ENCODE measurements at places on chromosomes 4 and X.

GRCh38 chrX:70022616-70023015, 27.1 kb downstream of the AWAT2 start:
- no peak for DNase-seq

GRCh38 chr4:76697129-76697803, 200.7 kb downstream of the SOWAHB start:
- DNase-seq: no peak

GRCh38 chr4:41043465-41043864, 170.9 kb downstream of the APBB2 start:
- DNase-seq: no peak

- no peak for DNase-seq
Measured at GRCh38 chrX:19684311-19684710, 169.0 kb upstream of the MAP3K15 start.

GRCh38 chr4:23015821-23016220, 323.1 kb downstream of the GBA3 start:
- no peak for DNase-seq

GRCh38 chr4:92387459-92388069, 83.8 kb downstream of the GRID2 start:
- DNase-seq: peak; percentile 8

GRCh38 chr4:182231496-182231895, 11.7 kb upstream of the TENM3 start:
- DNase-seq: peak; percentile 82

- DNase-seq: no peak
Measured at GRCh38 chr4:93414041-93414550, 414.5 kb upstream of the ATOH1 start.

GRCh38 chr4:151801547-151802516, 41.0 kb upstream of the GATB start:
- DNase-seq: no peak

GRCh38 chr4:148376151-148376550, 66.1 kb downstream of the NR3C2 start:
- DNase-seq: peak; percentile 63

- no peak for DNase-seq
Measured at GRCh38 chr4:14165222-14165920, 537.8 kb upstream of the BOD1L1 start.

- no peak for DNase-seq
Measured at GRCh38 chr4:19693936-19694570, 557.7 kb upstream of the SLIT2 start.

- DNase-seq: no peak
Measured at GRCh38 chr4:77126809-77127208, 30.2 kb upstream of the CCNG2 start.

GRCh38 chr4:15413010-15413622, 14.7 kb upstream of the C1QTNF7 start:
- no peak for DNase-seq

DNA sequence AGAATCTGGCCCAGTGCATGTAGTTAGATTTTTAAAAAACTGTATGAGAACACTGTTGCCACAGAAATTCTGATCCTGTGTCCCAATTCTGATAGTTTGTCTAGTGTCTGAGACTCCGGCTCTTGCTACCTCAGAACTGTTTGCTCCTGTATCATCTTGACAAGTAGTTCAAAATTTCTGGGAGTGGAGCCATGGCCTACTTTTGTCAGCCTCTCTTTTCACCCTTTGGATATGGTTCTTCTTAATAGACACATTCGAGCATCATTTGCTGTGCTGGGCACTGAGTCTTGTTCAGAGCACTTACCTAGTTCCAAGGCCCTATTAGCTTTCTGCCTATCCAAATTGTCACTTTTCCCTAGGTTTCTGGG, 46.9 kb downstream of the ATP10D start:
- DNase-seq: no peak

GRCh38 chr4:169131556-169132208, 121.6 kb upstream of the CBR4 start:
- no peak for DNase-seq

DNA sequence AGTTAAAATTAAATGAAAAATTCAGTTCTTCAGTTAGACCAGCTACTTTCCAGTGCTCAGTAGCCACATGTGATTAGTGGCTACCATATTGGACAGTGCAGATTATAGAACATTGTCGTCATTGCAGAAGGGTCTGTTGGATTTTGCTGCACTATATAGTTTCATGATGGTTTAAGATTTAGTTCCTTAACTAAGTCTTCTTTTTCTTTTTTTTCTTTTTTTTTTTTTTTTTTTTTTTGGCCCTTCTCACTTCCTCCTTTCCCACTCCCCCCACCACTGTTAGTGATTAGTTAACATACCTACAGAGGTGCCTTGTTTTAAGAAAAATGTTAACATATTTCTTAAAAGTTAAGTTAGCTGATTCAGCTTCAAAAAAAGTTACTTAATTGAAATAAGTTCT, 9.0 kb downstream of the RAB9A start:
- DNase-seq: no peak

GRCh38 chr4:184281231-184282139, 63.8 kb upstream of the ENPP6 start:
- DNase-seq: no peak

- no peak for DNase-seq
Measured at GRCh38 chr4:68272380-68272779, 26.9 kb upstream of the TMPRSS11B start.

GRCh38 chr4:167903291-167903721, 189.0 kb upstream of the ANXA10 start:
- peak; percentile 56 for DNase-seq

DNA sequence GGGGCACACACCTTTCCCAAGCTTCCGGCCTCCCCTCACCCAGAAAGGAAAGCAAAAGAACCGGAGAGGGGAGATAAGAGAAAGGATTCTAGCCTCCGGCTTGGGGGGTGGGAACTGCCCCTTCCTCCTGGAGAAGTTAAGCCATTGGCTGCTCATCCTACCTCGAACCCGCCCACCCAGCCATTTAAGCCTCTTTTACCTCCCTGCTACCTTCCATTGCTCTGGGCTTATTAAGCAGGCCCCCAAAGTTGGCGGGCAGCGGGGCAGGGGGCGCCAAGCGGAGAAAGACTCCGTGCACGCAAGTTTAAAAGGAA, 2.3 kb downstream of the MAML3 start:
- peak; percentile 77 for DNase-seq

DNA sequence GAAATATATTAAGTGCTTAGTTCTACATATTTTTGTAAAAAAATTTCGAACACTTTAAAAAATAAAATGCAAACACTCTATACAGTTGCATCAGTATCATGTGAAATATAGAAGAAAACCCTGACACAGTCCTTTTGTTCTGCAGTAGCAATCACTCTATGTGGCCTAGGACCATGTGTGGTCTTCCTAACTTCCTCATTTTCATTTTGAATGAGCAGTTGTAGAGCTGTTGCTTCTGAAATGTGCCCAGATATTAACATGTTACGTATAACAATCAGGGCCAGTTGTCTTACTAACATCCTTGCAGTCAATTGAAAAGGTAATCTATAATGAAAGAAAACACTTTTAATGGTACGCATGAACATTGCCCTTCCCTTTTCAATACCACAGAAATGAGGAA, 107.9 kb downstream of the ZNF827 start:
- DNase-seq: no peak

GRCh38 chr4:71259911-71260331, 78.9 kb upstream of the SLC4A4 start:
- DNase-seq: no peak

DNA sequence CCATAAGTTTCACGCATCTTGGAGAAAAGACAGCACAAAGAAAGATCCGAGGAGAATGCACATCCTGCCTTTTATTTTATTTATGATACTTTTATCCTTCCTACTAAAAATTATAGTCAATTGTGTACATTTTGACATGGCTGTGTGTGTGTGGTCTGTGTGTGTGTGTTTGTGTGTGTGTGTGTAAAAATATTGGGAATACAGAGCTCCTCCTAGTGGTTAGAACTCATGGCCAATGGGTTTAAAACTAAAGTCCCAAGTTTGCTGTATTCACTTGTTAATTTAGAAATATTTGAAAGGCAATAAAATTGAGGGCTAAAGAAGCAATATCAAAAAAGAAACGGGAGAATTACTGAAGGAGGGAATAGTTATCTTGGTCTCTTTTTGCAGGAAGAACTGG, 47.5 kb downstream of the NKX6-1 start:
- no peak for DNase-seq

- no peak for DNase-seq
Measured at GRCh38 chrX:10984213-10984612, 126.9 kb upstream of the HCCS start.

DNA sequence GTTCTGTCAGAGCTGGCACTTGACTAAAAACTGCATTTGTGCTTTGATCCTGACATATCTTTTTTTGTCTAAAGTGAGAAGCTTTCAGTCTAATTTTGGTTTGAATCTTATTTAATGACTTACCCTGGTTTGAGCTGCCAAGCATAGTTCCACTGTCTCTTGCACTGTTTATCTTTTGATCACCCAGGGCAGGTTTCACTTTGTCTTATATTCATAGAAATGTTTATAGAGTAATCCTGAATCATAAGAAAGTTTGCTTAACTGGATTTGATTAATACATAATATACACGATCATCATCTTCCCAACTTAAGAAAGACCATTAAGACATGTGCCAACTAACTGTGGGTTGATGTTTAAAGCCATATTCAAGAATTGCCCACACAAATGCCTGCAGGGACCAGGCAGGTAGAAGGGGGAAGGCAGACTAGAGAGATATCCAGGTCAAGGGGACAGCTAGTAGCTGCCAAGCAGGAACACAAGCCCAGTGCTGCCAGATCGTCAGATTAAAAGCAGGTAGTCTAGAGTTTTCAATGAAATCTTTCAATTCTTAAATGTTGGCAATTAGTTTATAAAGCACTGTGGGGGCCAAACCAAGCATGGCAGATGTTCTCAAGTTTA, 1.9 kb downstream of the GK start:
- no peak for DNase-seq

- DNase-seq: no peak
Measured at GRCh38 chr4:113733685-113734084, 27.9 kb downstream of the CAMK2D start.

DNA sequence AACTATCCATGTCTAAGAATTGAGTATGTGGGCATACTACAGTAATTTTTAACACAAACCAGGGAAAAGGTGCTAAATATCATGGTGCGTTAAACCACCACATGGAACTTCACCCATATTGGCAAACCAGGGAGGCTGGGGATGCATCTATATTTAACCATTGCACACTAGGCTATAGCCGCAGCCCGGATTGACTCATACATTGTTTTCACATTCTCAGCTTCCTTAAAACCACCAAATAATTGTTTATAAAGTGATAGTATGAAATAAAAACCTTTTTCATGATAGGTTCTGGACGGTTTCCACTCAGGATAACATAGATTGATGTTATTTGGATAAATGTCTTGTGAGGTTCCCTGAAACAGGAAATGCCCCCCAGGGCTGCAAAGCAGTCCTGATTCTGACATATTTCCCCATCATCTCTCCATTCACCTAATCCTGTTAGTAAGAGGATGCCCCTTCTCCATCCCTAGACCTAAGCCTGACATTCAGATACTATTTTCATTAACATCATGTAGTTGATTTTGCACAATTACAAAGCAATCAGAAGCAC, 7.9 kb downstream of the COL25A1 start:
- peak; percentile 16 for DNase-seq

DNA sequence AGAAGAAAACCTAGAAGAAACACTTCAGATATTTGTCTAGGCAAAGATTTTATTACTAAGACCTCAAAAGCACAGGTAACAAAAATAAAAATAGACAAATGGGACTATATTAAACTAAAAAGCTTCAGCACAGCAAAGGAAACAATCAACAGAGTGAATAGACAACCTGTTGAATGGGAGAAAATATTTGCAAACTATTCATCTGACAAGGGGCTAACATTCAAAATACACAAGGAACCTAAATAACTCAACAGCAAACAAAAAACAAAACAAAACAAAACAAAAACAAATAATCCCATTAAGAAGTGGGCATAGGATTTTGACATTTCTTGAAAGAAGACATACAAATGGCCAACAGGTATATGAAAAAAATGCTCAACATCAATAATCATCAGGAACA, 192.7 kb upstream of the ZCCHC13 start:
- DNase-seq: no peak

GRCh38 chr4:141898346-141898745, 262.0 kb downstream of the IL15 start:
- no peak for DNase-seq

DNA sequence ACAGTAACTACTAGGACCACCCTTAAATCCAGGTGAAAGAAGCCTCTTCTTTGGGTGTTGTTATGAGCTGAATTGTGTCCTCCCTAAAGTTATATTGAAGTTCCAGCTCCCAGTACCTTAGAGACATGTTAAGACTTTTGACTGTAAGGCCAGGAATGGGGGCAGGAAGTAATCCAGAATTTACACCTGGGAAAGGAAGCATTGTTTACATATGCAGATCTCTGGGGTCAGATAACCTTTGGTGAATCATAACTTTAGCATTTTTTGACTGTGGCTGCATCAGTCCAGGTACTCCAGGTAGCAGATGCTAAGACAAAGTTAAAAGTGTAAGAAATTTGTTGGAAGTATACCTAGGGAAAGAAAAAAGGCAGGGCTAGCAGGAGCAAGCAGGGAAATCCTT, 104.9 kb upstream of the CENPE start:
- no peak for DNase-seq

DNA sequence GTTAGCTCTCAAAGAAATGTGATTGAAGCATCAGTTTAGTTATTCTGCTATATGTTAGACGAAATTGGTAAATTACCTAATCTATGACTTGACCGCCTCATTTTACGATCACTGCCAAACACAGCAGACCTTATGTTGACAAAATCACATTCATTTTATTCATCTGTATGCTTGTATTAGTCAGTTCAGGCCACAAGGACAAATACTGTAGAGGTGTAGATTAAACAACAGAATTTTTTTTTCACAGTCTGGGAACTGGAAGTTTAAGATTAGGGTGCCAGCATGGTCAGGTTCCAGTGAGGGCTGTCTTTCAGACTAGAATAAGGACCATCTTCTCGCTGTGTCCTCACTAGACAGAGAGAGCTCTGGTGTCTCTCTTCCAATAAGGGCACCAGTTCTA, 177.1 kb downstream of the NWD2 start:
- no peak for DNase-seq

DNA sequence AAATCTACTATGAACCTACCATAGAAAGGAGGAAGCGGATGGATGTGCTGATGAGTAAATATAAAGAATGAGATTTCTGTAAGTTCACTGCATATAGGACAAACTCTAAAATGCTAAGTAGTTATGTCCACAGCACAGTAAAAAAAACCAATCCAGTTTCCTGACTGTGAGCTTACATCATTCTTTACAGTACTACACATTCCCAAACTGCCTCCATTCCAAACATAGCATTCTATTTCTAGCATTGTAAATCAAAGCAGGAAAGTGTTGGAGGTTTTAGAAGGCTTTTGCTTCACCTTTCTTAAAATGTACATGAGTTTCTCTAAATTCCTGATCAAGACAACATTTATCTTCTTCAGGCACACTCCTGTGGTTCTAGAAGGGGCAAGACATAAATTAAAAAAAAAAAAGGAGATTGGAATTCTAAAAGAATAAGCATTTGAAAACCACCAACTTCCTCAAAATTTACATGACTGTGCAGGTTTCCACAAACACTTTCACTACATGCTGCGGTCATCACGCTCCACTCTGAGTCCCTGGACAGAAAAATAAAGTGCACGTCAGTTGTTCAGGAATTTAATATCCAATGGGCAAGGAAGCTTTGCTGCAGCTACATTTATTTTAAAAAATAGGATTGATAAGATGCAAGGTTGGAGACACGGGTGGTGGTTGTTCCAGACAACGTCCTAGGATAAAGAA, 297.6 kb upstream of the STS start:
- no peak for DNase-seq

GRCh38 chrX:138710866-138711341, 613 bp downstream of the FGF13 start:
- DNase-seq: no peak

Data from NCI-H226 (cell line).